Glomerular endothelial cell (primary cell): ENCODE measurements at places on chromosomes 7 and 10.
A peak's percentile ranks its signal among the peaks of the same experiment; 100 is the strongest.

GRCh38 chr10:96685306-96685705 lies 35.0 kb downstream of the PIK3AP1 start:
- no peak for DNase-seq

- DNase-seq: no peak
Measured at GRCh38 chr10:10589540-10590303, 427.9 kb upstream of the CELF2 start.

- DNase-seq: no peak
Measured at GRCh38 chr7:45696476-45696875, 122.3 kb downstream of the ADCY1 start.

GRCh38 chr10:71319800-71320392 lies 837 bp downstream of the SLC29A3 start:
- DNase-seq: no peak

DNA sequence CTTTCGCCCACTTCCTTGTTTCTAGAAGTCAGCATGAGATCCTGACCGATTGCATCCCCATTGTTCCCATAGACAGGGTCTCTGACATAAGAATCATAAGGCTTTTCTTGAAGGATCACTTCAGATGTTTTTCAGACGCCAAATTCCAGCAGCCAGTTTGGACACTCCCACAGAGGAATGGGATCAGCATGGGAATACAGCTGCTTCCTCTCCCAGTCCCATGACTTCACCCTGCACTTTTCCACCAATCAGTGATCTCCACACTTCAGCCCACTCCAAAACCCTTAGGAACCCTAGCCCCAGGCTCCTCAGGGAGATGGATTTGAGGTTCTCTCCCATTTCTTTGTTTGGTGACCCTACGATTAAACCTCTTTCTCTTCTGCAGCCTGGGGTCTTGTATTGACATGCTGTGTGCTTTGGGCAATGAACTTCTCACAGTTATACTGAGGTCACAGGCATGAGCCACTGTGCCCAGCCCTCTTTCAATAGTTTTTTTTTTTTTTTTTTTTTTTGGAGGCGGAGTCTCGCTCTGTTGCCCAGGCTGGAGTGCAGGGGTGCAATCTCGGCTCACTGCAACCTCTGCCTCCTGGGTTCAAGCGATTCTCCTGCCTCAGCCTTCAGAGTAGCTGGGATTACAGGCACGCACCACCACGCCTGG lies 52.8 kb upstream of the CHST3 start:
- peak; percentile 48 for DNase-seq

DNA sequence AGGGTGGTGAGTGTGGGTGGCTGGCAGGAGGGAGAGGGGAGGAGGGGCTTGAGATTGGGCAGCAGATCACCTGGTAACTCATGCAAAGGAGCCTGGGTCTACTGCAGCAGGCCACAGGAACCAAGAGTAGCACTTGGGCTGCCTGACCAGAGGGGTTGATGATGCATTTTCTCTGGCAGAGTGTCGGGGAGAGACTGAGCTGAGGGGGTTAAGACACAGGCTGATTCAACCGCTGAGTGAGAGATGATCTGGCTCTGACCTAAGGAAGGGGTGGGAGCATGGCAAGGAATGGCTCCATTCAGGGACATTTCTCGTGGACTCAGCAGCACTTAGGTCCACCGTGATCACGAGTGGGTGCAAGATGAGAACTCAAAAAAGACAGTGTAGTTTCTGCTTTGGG lies 115.5 kb upstream of the STK17A start:
- DNase-seq: no peak

DNA sequence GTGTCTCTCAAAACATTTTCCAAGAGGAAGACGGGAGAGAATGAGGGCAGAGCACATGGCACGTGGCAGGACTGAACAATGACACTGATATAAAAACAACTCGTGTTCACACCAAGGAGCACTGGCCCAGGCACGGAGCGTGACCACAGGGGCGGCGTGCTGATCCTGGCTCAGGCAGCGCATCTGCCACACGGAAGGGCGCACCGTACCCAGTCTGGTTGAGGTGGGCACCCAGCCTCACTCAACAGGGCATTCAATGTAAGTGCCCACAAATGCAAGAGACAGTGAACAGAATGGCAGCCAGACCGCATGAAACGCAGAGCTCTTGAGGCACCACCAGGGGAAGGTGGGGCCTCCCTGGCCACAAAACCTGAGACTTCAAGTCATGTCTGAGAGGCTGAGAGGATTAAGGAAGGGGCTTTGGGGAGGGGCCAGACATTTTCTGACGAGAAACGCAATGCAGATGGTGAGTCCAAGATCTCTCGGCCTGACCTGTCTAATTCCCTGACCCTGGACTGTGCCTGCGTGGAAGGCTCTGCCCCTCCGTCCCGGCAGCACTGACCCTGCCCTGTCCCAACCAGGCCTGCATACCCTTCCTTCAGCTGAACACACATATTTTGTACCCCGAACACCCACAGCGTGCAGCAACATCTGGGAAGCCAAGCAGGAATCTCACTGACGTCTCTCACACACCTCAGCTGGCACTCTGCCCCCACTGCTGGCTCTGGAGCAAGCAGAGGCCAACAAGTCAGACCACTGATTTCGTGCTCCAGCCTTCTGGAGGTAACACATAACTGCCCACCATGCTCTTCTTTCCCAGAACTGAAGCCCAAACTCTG lies 35.5 kb downstream of the VOPP1 start:
- DNase-seq: no peak

GRCh38 chr10:79082631-79083596 lies 14.1 kb downstream of the ZMIZ1 start:
- no peak for DNase-seq

- DNase-seq: no peak
Measured at GRCh38 chr7:137130751-137131158, 212.8 kb downstream of the PTN start.

GRCh38 chr10:18043148-18044006 lies 91.7 kb downstream of the SLC39A12 start:
- DNase-seq: no peak

- no peak for DNase-seq
Measured at GRCh38 chr7:76333511-76334101, 25.2 kb downstream of the YWHAG start.

DNA sequence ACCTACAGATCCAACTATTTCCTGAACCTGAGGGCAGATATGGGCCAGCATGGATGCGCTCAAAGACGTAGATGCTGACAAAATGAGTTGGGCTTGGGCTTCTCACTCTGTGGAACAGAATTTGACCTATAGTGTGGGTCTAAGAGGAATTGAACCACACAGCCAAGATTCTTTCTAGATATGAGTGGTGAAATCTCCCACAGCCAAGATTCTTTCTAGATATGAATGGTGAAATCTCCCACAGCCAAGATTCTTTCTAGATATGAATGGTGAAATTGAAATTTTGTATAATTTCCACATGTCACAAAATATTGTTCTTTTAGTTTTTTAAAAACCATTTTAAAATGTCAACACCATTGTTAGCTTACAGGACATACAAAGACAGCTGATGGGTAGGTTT lies 215.4 kb upstream of the LRGUK start:
- no peak for DNase-seq

DNA sequence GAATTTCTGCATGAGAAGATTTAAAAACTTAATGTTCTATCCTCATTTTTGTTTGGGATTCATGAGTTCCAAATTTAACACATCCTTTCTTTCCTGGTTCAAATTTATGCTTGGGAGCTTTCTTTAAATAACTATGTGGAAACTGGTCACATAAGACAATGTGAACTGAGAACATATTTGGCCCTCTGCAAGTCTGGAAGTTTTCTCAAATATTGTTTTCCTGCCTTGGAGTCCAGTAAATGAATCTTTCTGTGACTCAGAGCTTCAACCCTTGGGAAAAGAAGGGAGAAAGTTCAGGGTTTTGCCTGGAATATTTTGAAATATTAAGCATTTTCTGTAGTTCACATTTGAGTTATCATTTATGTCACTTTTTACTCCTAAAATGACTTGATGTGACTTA lies 559.0 kb upstream of the NRP1 start:
- DNase-seq: no peak

DNA sequence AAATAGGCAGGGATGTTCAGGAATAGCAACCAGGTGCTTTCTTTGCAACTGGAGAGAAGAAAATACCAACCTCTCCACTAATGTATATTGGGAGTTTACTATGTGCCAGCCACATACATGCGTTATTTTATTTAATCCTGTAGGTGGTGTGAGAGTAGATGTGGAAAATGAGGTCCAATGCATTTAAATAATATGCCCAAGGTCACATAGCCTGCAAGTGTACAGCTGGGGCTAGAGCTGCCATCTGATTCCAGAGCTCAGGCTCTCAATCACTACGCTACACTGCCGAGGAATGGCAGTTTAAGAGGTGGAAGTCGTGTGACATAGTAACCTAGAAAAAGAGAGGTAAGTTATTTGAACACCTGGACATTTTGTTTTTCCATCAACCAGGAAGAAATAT lies 277.0 kb downstream of the EXOC4 start:
- DNase-seq: no peak

DNA sequence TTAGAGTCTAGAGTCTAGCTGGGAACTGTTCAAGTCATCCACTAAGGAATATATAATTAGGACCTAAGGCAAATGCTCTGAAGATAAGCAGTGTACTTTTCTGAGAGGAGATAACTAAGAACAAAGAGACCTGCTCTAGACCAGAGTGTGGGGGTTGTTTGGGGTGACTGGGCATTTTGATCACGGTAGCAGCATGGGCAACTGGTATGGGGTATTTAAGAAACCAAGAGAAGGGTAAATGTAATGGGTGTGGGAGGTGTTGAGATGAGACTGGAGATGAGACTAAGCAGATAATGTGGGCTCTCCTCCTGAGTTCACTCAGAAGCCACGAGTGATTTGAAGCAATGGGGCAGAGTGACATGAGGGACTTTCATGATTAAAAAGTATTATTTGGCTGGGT lies 1082.9 kb downstream of the GATA3 start:
- DNase-seq: no peak

DNA sequence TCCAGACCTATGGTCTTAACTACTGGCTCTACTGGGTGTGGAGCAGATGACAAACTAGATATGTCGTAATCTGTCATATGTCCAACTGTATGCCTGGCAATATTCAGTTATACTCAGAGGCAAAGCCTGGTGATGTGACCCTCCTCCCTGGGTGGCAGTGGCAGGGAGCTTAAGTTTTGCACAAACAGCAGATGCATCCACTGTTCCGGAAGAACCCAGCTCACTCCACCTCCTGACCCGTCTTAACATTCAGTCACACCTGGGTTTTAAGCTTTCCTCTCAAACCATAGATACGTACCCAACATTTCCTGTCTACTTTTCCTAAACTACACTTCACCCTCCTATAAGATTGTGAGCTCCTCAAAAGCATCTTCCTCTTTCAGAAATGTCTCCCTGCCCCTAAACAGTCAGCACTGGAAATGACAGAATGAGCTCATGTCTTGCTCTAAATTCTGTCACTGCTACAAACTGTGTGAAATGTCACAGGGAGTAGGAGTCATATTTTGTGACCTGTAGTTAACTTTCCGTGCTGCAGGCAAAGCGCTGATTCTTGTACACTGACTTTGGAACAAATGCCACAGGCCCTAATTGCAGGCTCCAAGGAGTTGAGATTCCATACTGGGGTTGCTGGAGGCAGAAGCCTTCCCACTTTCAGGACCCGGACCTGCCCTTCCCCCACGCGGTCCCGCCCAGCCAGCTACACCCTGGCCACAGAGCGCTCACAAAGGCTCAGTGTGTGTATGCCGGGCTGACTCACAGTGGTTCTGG lies 23.9 kb downstream of the SCD start:
- no peak for DNase-seq

DNA sequence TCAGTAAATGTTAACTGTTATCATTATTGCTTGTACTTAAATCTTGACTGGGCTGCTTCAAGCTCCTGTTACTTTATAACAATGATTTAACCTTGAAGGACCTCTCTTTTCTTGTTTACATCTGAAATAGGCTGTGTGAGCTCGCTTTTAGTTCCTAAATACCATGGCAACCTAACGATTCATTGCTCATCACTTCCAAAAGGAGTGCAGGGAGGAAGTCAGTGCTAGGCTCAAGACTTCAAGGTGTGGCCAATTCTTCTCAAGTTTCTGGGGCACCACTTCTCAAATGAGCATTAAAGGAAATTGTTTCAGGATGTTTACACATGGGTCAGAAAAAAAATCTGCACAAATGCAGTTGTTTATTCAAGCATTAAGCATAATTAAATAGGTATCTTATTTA lies 284.2 kb downstream of the MTERF1 start:
- DNase-seq: no peak

DNA sequence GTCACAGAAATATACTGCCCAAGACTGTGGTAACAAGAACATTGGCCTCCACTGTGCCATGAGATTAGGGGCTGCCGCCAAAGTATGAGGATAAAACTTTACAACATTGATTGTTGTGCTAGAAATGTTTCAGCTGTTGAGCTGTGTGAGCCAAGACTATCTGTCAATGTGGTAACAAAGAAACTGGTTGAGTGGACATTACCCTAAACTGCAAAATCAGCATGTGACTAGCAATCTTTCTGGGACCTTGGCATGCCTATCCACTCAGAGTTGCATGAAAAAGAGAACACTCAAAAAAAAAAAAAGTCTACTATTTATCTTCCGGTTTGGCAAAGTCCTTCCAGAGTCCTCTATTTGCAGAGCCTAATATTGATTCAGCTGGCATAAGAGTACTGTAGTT lies 605.6 kb upstream of the CNTNAP2 start:
- DNase-seq: no peak

DNA sequence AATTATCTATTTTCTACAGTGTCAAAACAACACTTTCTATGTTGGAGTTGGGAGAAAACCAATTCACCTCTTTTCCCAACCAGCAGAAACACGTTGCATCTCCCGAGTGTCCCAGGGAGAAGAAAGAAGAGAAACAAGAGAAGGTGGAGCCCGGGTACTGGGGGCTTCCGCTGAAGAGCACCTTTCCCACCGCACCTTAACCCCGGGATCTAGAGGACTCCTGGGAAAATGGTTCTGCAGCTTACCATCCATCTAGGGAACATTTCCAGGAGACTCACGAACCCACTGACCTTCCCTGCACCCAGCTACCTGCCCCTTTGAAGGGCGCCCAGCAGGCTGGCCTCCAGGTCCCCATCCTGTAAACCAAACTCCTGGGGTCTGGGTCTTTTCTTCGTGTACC lies 346.8 kb downstream of the TCERG1L start:
- DNase-seq: no peak

GRCh38 chr10:122019414-122019975 lies 30.5 kb downstream of the TACC2 start:
- no peak for DNase-seq

- no peak for DNase-seq
Measured at GRCh38 chr7:1137517-1138167, 22.4 kb downstream of the ZFAND2A start.

GRCh38 chr7:42614636-42615035 lies 297.2 kb downstream of the C7orf25 start:
- no peak for DNase-seq

DNA sequence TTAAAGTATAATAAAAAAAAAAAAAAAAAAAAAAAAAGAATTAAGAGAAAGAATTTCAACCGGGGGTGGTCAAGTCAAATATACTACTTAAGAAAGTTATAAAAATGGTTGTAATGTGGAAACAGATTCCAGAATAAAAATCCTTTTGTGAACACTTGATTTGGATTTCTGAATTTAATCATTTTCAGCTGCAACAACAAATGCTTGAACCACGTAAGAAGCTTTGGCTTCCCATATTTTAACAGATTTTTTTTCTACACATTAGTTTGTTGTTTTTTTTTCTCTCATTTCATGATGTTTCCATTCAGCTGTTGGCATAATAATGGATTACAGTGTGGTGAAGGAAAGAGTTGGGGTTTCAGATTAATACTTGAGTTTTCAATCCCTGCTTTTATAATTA lies 137.3 kb upstream of the AGR3 start:
- no peak for DNase-seq

- no peak for DNase-seq
Measured at GRCh38 chr7:129238546-129238945, 13.7 kb downstream of the AHCYL2 start.
